ENCODE measurements at places on chromosomes 5 and 9. TPM values are rescaled to one million over a fixed set of nuclear protein-coding genes. Genes with fewer than 3 reads are reported as not detected.

The ZFP2 gene
- 0.83 TPM for total RNA-seq

The PROB1 gene
- total RNA-seq = 1.0 TPM

The BTNL9 gene
- not detected for total RNA-seq

The FAF2 gene
- total RNA-seq = 38.2 TPM

The HRCT1 gene
- 0.14 TPM for total RNA-seq

The TAF11L10 gene
- not detected for total RNA-seq

The NACC2 gene
- 24.2 TPM for total RNA-seq

The ENTREP1 gene
- not detected for total RNA-seq

The IFNA13 gene
- not detected for total RNA-seq

The ABO gene
- total RNA-seq = not detected

The C5orf52 gene
- not detected for total RNA-seq

The STPG3 gene
- total RNA-seq = not detected

The ODF2 gene
- 39.2 TPM for total RNA-seq

The NOXA1 gene
- total RNA-seq = 0.57 TPM

The SV2C gene
- not detected for total RNA-seq

The PIP5KL1 gene
- total RNA-seq = 3.0 TPM

The PCDHGA5 gene
- total RNA-seq = 1.3 TPM

The ADAMTS6 gene
- 58.6 TPM for total RNA-seq

The TMEM252 gene
- total RNA-seq = not detected
